ENCODE measurements at places on chromosomes 12 and 14. TPM values are rescaled to one million over a fixed set of nuclear protein-coding genes. Genes with fewer than 3 reads are reported as not detected.
A peak's percentile ranks its signal among the peaks of the same experiment; 100 is the strongest.

GRCh38 chr14:31411218-31411727 is 9.1 kb downstream of the HEATR5A start:
- H3K36me3 ChIP-seq = no peaks in the 10 kb centered on the region
- H3K27me3 ChIP-seq = no peaks in the 10 kb centered on the region
- H3K4me3 ChIP-seq = no peak overlapping the region
- H3K4me1 ChIP-seq = no peaks in the 10 kb centered on the region
- peak; percentile 77 for DNase-seq

DNA sequence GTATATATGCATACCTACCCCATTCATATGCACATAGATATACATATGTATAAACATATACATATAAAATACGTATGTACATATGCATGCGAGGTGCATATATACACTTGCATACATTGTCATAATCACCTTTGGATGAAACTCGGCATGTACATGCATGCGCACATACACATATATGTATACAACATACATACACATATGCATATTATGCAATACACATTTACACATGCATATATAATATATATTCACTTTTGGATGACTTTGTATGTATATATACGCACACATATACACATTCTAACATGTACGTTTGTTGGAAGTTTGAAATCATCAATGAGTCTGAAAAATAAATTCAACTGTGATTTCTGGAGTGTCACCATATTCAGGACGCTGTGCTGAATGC is 401.6 kb upstream of the TBX3 start:
- DNase-seq = no peak
- H3K27me3 ChIP-seq = no peaks in the 10 kb centered on the region
- H3K4me3 ChIP-seq = no peak overlapping the region
- no peaks in the 10 kb centered on the region for H3K36me3 ChIP-seq
- H3K27ac ChIP-seq = no peak overlapping the region

- peak; percentile 89 for DNase-seq
- H3K27ac ChIP-seq = peak overlapping the region; percentile 99
- H3K27me3 ChIP-seq = no peaks in the 10 kb centered on the region
- H3K4me1 ChIP-seq = peaks cover 67% of the 10 kb centered on the region
These were observed 8.5 kb downstream of the BTG1 start for GRCh38 chr12:92136965-92137721.

GRCh38 chr14:104436047-104436591 is 143.4 kb upstream of the C14orf180 start:
- no peaks in the 10 kb centered on the region for H3K36me3 ChIP-seq
- no peak overlapping the region for H3K27ac ChIP-seq
- H3K4me3 ChIP-seq = no peak overlapping the region

The KRT3 gene
- total RNA-seq = not detected

- H3K36me3 ChIP-seq = no peaks in the 10 kb centered on the region
- no peaks in the 10 kb centered on the region for H3K27me3 ChIP-seq
- H3K27ac ChIP-seq = no peak overlapping the region
- H3K4me3 ChIP-seq = no peak overlapping the region
These were observed 87.0 kb downstream of the SLC25A47 start for GRCh38 chr14:100410056-100410565.

The ANO4 gene
- 0.33 TPM for total RNA-seq

The BRAP gene
- total RNA-seq = 18.4 TPM

GRCh38 chr12:95970905-95971304 is 25.2 kb downstream of the HAL start:
- peaks cover 16% of the 10 kb centered on the region for H3K4me1 ChIP-seq
- no peaks in the 10 kb centered on the region for H3K27me3 ChIP-seq
- no peaks in the 10 kb centered on the region for H3K36me3 ChIP-seq
- no peak overlapping the region for H3K27ac ChIP-seq
- no peak for DNase-seq
- no peak overlapping the region for H3K4me3 ChIP-seq

The SIX6 gene
- total RNA-seq = not detected

The FGD6 gene
- 19.4 TPM for total RNA-seq

- peaks cover 19% of the 10 kb centered on the region for H3K27me3 ChIP-seq
- peaks cover 20% of the 10 kb centered on the region for H3K4me1 ChIP-seq
- no peak for DNase-seq
- H3K36me3 ChIP-seq = no peaks in the 10 kb centered on the region
- H3K27ac ChIP-seq = no peak overlapping the region
- no peak overlapping the region for H3K4me3 ChIP-seq
These were observed 9.4 kb downstream of the GPR132 start for GRCh38 chr14:105055736-105056302.

DNA sequence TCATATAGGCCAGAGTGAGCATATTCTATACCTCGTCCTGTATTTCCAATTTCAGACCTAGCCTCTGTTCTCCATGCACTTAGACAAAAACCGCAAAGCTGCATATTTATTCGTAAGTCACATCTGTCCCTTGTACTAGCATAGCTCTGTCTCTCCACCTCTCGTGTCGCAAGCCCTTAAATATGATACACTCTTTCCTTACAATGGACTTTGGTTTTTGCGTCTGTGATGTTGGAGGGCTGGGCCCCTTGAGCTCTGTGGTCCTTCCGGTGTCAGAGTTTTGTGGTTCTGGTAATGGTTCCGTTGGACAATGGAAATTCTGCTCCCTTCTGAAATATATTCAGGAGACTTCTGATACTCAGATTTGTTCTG is 11.3 kb downstream of the PRKCH start:
- no peaks in the 10 kb centered on the region for H3K27me3 ChIP-seq
- H3K27ac ChIP-seq = no peak overlapping the region
- DNase-seq = no peak
- no peak overlapping the region for H3K4me3 ChIP-seq

- no peak for DNase-seq
- H3K27me3 ChIP-seq = no peaks in the 10 kb centered on the region
- H3K4me1 ChIP-seq = peaks cover 17% of the 10 kb centered on the region
- no peaks in the 10 kb centered on the region for H3K36me3 ChIP-seq
- peak overlapping the region; percentile 59 for H3K27ac ChIP-seq
These were observed 34.0 kb downstream of the EGLN3 start for GRCh38 chr14:33916663-33917565.

GRCh38 chr14:38882533-38882932 is 220.5 kb downstream of the SEC23A start:
- no peak overlapping the region for H3K4me3 ChIP-seq
- H3K27ac ChIP-seq = no peak overlapping the region
- H3K4me1 ChIP-seq = no peaks in the 10 kb centered on the region
- no peak for DNase-seq
- H3K27me3 ChIP-seq = no peaks in the 10 kb centered on the region
- no peaks in the 10 kb centered on the region for H3K36me3 ChIP-seq

The ERP27 gene
- not detected for total RNA-seq

The KRT85 gene
- 0.12 TPM for total RNA-seq

GRCh38 chr12:57727758-57728395 is 10.7 kb downstream of the AGAP2 start:
- no peaks in the 10 kb centered on the region for H3K36me3 ChIP-seq
- H3K4me3 ChIP-seq = no peak overlapping the region
- DNase-seq = no peak
- H3K27ac ChIP-seq = no peak overlapping the region

- no peak for DNase-seq
- no peaks in the 10 kb centered on the region for H3K27me3 ChIP-seq
- H3K27ac ChIP-seq = peak overlapping the region; percentile 81
- H3K4me1 ChIP-seq = peaks cover 13% of the 10 kb centered on the region
- no peaks in the 10 kb centered on the region for H3K36me3 ChIP-seq
These were observed 15.5 kb downstream of the SLC25A29 start for GRCh38 chr14:100290607-100291304.

- H3K36me3 ChIP-seq = no peaks in the 10 kb centered on the region
- no peak overlapping the region for H3K27ac ChIP-seq
- DNase-seq = no peak
- H3K4me3 ChIP-seq = no peak overlapping the region
- H3K4me1 ChIP-seq = peaks cover 15% of the 10 kb centered on the region
- H3K27me3 ChIP-seq = no peaks in the 10 kb centered on the region
These were observed 16.0 kb downstream of the C14orf132 start for GRCh38 chr14:96055065-96055752.

The RASAL1 gene
- 0.33 TPM for total RNA-seq

DNA sequence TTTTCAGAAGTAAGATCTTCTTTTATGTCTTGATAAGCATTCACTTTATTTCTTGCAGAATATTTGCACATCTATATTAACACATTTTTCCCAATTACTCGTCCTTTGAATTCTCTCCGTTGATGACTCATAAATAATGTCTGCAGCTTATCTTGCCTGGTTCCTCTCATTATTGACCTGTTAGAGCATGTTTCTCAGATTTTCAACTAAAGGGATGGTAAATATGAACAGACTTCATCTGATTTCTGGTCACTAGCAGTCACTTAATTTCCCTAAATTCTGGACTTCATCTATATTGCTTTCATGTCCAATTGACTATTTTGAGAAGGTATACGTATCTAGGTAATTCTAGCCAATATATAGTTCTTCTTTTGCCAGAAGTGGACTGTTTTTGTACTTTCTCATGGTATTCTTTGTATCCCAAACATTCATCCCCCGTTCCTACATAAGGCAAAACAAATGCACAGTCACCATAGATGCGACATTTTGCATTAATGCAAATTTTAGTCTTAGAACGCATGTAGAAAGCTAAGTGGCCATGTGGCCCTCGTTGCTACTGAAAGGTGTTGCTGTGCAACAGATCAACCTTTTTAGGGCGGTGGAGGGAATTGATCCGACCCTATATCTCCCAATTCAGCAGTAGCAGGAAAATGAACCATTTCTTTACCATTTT is 6.2 kb downstream of the PIK3C2G start:
- DNase-seq = no peak
- H3K36me3 ChIP-seq = no peaks in the 10 kb centered on the region
- H3K4me3 ChIP-seq = no peak overlapping the region
- no peak overlapping the region for H3K27ac ChIP-seq
- H3K27me3 ChIP-seq = no peaks in the 10 kb centered on the region

DNA sequence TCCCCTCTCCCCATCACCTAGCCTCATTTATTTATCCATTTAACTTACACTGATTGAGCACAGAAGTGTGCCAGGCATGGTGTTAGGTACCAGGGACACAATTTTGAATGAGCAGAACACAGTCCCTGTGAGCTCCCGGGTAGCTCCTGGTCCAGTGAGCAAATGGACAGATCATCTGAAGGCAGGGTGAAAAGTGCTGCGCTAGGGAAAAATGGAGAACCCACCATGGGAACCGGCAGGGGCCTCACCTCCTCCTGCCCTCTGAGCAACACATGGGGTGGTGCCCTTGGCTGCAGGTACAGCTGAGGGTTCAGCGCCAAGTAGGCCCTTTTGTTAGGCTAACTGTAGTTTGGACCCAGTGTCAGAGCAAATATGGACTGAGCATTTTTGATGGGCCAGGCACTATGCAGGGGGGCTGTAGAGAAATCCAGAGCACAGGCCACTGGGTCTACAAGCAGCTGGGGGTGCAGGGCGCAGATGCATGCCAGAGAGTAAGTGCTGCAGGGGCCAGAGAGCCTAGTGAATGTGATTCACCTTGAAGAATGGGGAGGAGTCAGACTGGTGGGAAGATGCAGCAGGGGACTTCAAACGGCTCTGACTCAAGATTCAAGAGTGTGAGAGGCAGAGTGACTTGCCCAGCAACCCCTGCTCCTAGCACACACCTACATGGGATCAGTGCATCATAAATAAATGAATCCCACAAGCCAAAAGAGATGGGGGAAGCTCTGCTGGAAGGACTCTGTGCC is 28.2 kb downstream of the LTBP2 start:
- no peaks in the 10 kb centered on the region for H3K36me3 ChIP-seq
- DNase-seq = no peak
- peak overlapping the region; percentile 73 for H3K27ac ChIP-seq
- no peak overlapping the region for H3K4me3 ChIP-seq
- peaks cover 17% of the 10 kb centered on the region for H3K4me1 ChIP-seq
- no peaks in the 10 kb centered on the region for H3K27me3 ChIP-seq

GRCh38 chr12:10551375-10551774 is 45.7 kb downstream of the EIF2S3B start:
- no peak overlapping the region for H3K4me3 ChIP-seq
- H3K4me1 ChIP-seq = no peaks in the 10 kb centered on the region
- no peaks in the 10 kb centered on the region for H3K36me3 ChIP-seq
- no peak for DNase-seq
- no peaks in the 10 kb centered on the region for H3K27me3 ChIP-seq
- H3K27ac ChIP-seq = no peak overlapping the region

The DYRK4 gene
- 65.1 TPM for total RNA-seq

DNA sequence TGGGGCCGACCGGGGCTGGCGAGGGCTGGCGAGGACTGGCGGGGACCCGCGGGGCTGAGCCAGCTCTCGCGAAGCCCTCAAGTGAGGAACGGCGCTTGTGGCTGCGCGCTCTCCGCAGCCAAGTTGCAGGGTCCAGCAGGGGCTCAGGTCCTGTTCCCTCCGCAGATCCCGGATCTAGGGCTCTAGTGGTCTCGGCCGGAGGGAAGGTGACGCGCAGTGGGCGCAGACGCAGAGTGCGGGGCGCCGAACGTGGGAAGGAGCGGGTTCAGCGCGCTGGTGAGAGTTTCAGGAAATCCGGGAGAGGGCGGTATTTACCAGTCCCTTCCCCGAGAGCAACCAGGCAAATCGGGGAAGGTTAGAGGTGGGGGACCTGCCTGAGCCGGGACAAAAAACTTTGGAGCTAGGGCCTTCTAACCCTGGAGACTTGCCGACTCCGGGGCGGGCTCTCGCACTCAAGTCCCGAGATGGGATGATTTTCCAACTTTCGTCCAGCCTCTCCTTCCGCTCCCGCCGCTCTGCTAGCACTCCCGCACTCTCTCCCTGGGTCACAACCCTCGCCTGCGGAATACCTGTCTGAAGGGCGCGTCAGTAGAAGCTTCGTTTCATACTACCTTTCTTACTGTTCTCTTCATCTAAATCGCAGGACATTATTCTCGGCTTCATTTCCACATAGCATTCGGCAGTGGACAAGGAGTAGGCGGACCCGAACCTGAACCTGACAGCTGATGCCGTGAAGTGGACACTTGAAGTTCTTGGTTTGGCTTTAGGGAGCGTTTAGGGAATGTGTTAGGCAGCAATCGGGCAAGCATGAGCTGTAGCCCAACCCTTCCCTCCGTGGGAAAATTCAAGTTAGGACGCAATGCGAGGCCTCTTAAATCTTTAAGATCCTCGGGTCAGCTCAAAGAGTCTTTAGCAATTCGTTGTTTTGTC is 13.6 kb upstream of the PAX9 start:
- no peak overlapping the region for H3K27ac ChIP-seq
- H3K4me3 ChIP-seq = peak overlapping the region; percentile 42
- H3K36me3 ChIP-seq = no peaks in the 10 kb centered on the region
- H3K27me3 ChIP-seq = peaks cover 92% of the 10 kb centered on the region
- DNase-seq = peak; percentile 23

DNA sequence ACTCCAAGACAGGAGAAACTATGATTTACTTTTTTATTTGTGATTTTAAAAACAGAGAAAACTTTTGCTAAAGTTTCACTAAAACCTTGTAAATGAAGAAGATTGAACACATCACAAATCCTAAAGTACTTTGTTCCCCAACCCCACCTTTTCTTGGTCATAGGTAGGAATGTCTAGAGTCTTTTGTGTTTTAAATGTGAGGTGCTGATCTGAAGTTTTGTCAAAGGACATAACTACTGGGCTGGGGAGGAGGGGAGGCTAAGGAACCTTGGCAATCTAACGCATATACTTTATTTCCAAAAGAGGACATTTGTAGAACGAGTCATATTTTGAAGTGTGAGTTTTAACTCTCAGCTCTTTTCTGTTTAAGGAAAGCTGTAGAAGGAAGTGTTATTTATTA is 37.2 kb downstream of the CATSPERB start:
- H3K4me1 ChIP-seq = no peaks in the 10 kb centered on the region
- DNase-seq = no peak
- no peak overlapping the region for H3K27ac ChIP-seq
